ENCODE measurements at places on chromosomes 5 and 9.

GRCh38 chr9:121373011-121373729 lies 3.1 kb upstream of the STOM start:
- DNase-seq, result peak; percentile 68

GRCh38 chr5:3056866-3057265 lies 305.4 kb upstream of the IRX2 start:
- no peak for DNase-seq

DNA sequence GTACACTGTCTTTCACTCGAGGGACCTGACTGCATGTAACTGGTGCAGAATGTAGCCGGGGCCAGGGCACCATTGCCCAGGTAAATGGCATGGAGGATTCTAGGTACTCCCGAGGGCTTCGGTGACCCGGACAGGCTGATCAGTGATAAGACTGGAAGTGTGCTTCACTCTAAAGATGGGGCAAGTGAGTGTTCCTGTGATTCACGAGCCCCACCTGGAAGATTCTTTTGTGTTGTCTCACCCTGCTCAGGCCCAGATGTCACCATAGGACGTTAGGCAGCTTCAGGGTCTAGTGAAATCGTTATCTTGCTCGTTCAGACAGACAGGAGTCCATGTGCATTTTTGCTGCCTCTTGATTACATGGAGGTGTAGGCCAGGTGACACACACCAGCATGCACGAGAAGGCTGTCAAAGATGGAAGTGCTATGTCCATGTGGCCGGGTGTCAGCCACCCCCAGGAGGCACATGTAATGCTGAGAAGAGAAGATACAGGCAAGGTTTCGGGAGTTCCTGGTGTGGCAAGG lies 73.9 kb downstream of the WNK2 start:
- DNase-seq, result no peak

DNA sequence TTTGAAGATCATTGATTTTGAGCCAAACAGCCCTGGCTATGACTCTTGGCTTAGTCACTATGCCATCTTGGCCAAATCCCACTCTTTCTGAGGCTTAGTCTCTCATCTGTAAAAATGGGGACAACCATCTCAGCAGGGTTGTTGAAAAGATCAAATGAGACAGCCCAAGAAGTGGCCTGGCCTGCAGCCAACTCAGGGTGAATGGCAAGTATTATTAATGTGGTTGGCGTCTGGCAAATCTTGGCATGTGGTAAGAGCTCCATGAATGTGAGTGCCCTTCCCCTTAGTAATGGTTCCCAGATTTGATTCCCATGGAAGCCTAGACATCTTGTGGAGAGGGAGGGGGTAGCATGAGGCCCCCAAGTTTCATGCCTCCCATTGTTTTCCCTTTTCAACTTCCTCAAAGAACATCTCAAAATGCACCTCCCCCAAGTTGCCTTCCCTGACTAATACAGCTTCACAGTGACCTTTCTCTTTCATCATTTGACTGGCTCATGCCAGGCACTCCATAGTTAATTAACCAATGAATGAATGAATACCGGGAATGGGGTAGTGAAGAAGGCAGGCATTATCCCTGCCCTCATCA lies 11.8 kb upstream of the TGFBI start:
- DNase-seq, result peak; percentile 94

DNA sequence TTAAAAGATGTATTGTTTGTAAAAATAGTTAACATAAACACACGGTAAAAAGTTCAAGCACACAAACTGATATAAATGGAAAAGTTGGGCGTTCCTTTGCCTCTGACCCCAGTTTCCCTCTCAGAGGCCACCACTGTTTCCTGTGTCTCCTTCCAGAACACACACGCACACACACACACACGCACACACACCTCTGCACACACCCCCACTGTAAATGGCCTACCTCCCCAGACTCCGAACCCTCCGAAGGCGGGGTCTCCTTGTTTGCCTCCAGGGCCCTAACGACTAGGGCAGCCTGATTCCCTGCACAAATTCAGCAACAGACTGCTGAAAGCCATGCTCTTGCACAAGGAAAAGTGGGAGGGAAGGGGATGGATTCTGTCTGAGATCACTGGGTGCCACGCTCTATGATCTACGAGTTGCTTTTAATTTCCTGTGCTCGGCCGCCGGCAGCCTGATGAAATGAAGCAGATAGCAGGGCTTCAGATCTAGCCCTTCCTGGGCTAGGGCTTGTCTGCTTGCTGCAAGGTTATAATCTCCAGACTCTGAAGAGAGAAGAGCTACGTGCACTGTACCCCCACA lies 184.0 kb upstream of the IL12B start:
- DNase-seq, result no peak

GRCh38 chr5:501831-502184 lies 22.4 kb downstream of the SLC9A3 start:
- peak; percentile 28 for DNase-seq

DNA sequence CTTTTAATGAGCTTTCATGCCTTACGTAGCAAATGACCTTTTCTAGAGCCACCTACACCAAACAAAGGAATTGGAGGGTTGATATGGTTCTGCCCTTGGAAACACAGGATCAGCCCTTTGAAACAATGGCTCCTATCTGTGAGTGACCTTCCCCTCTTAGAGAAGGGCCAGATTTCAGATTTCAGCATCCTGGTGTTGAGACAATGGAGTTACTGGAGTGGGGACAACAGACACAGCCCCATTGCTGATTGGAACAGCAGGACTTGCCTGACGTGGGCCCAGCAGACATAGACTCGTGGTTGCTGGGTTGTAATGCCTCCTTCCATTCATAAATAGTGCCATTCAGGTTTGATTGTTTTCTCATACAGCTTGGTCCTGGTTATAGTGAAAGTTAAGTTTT lies 96.0 kb downstream of the GALNT10 start:
- DNase-seq, result no peak

DNA sequence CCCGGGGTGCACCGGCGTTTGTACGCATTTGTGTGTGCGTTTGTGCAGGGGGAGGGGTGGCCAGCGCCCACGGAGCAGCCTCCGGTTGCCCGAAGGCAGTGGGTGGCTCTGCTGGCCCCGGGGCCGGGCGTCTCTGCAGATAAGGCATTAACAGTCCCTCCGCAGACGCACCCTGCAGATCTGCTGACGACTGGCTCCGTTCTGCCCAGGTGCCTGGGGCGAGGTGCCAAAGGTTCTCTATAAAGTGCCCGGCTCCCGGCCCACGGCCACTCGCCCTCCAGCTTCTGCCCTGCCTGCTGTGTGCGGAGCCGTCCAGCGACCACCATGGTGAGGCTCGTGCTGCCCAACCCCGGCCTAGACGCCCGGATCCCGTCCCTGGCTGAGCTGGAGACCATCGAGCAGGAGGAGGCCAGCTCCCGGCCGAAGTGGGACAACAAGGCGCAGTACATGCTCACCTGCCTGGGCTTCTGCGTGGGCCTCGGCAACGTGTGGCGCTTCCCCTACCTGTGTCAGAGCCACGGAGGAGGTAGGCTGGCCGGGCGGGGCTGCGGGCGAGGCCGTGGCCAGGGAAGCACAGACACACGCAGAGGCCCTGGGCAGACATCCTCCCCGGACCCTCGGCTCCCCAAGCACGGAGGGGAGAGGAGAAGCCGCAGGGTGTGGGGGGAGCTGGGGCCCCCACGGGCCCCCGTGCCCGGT lies at the start of gene SLC6A19:
TSS of gene SLC6A19 (plus strand) at position 269 of the 699 bp plus-strand sequence. CDS start at position 325, 56 bp downstream.
- DNase-seq, result no peak

DNA sequence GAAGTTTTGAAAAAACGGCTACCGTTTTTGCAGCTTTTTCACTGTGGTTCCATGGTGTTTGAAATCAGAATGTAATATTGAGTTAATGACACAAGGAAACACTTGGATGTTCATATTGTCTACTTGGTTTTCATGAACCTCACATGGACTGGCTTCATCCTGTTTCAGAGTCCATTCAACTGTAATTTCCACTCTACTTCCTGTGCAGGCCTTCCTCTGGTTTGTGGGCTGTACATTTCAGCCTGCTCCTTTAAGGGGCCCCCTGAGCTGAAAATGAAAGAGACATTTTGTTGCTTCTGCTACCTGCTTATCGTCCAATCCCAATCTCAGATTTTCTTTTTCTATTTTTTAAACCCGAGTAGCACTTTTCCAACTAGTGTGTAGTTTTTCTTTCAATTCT lies 41.8 kb upstream of the CDKN2B start:
- DNase-seq, result no peak

DNA sequence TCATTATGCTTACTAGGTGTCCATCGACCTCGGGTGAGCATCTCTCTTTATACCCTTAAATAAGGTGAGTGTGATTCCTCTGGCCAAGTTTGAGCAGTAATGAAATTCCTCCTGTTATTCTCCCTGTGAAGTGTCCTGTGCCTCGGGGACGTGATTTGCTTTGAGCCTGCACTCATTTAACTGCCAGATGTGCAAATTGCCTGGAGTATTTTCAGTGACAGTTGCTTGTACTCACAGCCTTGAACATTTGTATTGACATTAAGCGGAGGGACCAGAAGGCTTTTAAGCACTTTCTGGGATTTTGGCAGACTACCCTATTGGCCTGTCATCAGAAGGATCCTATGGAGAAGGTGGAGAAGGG lies 126.9 kb downstream of the DOCK2 start:
- DNase-seq, result no peak

- DNase-seq, result no peak
Measured at GRCh38 chr5:94910721-94911120, 292.3 kb downstream of the SLF1 start.

DNA sequence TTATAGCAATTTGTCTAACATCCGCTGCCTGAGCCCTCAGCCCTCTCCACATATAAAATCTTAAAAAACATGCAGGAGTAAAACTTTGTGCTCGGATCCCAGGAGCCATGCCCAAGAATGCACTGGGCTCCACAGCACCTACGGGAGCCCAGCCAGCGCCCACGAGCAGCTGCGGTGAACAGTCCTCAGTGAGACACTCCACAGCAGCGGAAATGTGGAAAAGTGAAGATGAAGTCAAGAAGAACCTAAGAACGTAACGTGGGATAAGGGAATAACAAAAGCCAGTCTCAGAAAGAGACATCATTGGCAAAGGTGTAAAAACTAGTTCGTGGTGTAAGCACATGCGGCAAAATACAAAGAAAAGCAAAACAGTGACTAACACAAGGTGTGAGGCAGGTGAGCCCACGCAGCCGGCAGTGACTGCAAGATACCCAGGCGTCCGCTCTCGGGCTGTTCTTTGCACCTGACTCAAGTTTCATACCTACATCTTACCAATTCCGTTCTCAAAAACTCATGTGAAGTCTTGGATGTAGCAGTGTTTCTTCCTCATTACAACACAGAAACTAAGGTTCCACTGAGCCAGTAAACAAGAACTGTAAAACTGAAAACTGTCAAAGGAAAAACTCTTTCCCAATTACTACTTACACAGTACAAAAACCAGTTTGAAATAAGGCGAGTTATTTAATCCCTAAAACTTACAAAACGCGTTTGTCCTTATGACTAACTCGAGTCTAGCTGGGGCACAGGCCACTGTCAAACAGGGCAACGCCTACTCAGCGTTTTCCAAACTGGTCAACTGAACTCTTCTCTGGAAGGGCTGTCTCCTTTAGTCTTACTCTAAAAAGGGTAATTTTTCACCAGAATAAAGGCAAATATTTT lies 1.7 kb downstream of the CAMSAP1 start:
- peak; percentile 80 for DNase-seq

DNA sequence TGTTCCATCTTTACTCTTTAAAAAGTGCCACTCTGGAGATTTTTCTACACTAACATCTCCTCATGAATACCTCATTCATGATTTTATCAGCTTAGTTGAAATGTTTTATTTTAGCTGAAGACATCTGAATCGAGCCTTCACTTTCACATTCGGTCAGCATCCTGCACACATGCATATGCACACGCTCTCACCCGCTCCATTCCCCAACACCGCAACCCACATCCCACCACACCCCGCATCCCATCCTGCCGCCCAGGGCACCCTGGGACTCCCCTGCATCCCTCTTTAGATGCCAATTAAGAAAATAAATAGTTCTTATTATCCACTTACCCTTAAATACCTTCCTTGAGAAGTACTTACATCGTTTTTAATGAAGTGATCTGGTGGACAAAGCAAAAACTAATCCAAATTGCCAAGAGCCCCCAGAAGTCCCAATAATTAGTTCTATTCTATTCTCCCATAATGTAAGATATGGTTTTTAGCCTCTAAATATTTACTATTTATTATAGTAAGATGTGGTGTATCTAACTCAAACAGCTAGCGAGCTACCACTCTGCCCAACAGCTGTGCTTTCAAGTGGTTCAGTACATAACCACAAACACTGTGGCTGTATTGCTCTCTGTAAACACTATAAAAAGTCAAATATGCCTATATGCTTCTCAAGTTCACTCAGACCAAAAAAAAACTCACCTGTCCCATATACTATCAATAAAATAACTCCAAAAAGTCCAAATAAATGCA lies 38.2 kb downstream of the GZMK start:
- no peak for DNase-seq

DNA sequence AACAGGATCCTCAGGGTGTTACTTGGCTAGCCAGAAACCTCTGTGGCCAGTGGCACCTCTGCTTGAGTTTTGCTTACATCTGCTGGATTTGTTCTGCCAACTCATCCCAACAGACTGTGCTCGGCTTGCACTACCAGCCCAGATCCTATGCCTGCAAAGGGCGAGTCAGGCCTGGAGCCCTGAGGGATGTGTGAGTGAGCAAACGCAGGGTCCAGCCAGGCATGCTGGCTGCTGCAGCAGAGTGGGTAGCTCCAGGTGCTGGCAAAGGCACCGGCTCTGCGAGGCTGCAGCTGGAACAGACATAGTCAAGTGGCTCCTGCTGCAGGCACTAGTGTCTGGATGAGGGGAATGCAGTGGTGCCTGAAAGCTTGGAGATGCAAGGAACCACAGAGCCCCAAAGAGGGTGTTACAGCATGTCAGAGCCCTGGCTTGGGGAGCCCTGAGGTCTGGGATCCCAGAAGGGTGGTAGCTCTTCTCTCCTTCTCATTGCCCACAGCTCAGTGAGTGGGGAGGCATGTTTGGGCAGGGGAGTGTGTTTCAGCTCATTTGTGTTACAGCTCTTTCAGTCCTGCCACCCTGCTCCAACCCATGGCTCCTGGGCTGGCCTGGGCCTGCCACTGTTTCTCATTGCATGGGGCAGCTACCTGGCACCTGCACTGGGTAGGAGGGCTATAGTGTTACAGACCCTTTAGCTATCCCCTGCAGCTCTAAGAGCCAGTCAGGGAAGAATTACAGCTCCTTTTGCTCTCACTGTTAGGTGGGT lies 332.6 kb downstream of the TAF11L14 start:
- no peak for DNase-seq
